ENCODE measurements at places on chromosomes 5 and 9.
A peak's percentile ranks its signal among the peaks of the same experiment; 100 is the strongest.

DNA sequence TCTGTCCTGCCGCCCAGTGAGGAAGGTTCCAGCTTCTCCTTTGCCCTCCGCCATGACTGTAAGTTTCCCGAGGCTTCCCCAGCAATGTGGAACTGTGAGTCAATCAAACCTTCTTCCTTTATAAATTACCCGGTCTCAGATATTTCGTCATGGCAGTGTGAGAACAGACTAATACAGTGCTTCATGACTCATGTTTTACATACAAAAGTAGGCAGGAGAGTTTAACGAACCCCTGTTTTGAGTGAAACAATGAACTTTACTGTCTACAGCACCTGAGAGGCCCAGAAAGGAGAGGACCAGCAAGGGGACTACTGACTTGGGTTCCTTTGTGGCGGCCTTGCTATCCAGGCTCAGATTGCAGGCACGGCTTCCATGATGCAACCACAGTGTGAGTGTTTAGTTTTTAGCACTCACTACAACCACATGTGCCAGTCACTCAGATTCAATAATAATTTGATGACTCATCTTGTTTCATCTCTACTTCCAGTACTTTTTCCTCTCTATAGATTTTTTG, 139.1 kb upstream of the CLINT1 start:
- no peak for DNase-seq

- DNase-seq: no peak
These were observed 467.6 kb upstream of the ZNF608 start for GRCh38 chr5:125214080-125214479.

DNA sequence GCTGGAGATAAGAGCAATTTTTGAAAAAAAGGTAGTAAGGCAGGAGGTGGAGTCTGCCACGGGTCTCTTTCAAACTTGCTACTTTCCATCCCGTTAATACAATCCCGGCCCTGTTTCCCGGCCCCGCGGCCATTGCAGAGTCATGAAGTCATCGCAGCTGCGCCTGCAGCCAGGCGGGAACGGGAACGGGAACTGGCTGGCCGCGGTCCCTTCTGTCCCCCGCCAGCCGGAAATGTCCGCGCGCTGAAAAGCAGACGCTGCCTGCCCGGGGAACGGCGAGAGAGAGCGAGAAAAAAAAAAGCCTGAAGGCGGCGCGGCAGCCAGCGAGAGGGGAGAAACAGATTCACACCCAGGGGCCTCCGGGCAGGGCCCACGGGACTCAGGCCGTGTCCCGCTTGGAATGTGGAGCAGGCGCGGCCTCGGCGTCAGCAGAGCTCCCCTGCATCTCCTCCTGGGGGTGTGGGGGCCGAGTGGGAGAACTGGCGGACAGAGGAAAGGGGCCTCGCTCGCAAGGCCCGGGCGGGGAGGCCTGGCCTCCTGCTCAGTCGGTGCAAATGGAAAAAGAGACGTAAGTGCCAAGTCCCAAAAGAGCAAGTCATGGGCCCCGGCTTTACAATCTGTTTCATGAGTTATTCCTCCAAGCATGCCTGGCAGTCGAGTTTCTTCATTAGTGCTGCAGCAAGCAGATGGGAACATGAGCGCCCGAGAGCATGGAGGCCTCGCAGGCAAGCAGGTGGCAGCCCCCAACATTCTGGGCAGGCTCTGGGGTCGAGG, 201.2 kb upstream of the GAS1 start:
- DNase-seq: no peak

DNA sequence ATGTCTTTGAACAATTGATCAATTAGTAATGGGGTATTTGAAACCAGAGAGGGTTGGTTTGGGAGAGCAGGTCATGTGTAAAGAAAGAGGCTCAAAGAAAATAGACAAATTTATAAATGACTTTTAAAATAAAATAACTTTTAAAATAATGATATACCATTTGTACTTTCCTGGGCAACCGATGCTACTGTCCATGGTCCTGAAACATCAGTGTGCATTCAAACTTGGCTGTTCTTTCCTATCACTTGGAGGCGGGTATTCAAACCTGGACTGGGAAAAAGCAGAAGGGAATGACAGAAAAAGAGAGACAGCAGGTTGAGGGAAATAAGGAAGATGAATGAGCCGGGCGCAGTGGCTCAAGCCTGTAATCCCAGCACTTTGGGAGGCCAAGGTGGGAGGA, 1446.4 kb upstream of the WWC1 start:
- DNase-seq: no peak

DNA sequence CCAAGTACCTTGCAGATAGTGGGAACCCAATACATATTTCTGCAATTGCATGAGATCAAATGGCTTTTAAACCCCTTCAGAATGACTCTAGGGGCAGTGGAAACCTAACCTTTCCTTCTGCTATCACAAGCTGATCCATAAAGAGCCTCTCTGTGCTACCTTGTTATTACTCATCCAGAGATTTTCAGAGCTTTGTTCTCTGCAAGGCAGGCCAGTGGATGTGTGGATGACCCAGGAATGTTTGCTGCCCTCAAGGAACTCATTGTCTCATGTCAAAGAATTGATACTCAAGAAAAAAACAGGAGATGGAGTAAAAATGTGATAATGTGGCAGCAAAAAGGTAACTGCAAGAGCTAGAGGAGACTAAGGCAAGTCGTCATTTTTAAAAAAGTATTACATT, 164.1 kb downstream of the HMHB1 start:
- no peak for DNase-seq

DNA sequence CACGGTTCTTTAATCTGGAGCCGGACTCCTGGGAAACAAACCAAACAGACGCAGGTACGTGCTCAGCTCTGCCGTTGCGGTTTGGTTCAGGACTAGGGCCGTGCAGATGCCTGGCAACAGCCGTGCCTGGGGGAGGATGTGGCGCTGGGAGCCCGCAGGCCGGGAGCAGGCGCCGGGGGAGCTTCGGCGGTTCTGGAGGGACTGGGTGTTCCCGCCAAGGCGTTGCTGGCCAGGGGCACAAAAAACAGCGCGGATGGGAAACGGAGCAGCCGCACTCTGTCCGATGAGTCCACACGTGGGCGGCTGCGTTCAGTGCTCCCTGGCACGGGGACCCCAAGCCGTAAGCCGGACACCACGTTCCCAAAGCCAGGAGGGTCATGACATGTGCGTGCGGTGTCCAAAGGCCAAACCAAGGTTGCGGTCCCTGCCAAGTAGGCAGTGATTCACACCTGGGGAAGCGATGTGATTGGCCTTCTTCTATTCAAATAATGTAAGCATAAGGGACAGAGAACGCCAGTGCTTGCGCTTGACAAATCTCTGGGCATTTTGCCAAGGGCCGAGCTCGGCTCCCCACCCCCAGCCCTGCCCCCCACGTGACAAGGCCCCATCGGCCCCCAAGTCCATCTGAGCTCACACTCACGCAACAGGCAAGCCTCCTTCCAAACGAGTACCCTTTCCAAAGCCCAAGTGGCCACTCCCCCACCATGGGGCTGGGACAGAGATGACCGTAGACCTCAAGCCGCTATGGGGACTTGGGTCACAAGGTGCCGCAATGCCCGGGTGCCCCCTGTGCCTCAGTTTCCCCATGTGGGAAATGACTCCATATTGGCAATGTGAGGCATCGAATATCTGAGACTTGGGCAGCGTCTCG, 49.7 kb upstream of the NKD2 start:
- DNase-seq: no peak

- no peak for DNase-seq
These were observed 22.3 kb upstream of the LMNB1 start for GRCh38 chr5:126754609-126755008.

DNA sequence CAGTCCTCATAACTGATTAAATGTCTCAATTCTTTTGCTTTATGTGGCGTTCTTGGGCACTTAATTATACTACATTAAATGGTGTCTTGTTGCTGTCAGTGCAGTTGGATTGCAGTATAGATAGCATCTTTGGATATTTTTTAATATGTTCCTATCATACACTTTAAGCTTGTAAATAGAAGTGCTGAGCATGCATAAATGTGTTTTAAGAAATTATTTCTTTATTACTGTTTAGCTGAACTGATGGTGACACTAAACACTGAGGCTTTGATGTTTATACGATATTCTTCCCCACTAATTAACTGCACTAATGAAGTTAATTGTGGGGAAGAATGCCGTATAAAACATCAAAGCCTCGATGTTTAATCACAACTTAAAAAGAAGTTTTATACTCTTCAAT, 116.6 kb downstream of the TLE4 start:
- DNase-seq: no peak

DNA sequence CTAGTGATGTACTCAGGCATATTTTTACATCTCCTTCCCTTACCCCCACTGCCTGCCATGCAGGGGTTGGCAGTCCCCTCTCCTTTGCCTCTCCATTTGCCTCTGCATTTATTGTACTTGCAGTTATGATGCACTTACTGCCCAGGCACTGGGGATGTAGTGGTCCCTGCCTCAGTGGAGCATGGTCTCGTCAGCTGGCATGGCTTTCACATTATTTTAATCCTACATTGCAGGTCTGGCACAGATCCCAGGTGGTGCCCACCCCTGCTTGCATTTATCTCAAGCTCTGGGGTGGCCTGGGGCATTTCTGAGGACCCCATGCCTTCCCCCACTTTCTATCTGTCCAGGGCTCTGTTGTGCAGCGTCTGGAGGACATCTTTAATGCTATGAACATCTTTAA, 23.2 kb upstream of the PITX1 start:
- no peak for DNase-seq

- DNase-seq: no peak
These were observed 478.1 kb upstream of the NMUR2 start for GRCh38 chr5:152883066-152883775.

DNA sequence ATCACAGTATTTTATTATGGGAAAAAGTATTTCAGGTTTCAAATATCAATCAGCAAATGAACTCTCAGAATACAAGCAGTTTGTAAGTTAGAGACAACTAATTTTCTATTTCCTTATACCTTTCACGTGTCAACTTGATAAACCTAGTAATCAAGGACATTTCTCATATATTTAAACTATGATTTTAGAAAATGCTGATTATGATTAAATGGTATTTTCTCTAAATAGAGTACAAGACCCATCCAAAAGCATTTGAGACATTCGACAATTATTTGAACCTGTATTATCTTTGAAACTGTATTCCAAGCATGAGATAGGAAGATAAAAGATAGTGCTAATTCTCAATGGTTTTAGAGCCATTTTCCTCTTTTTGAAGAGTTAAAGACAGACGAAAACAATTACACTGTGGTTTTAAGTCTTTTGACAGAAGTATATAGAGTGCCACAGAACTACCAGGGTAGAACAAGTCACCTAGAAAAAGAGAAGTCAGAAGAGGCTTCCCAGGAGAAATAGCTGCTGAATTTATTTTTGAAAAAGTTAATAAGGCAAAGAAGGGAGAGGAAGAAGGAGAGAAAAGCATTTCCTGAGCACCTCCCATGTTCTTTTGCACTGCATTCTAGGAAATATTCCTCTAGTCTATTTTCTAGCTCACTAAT, 5.6 kb downstream of the MEIKIN start:
- no peak for DNase-seq

DNA sequence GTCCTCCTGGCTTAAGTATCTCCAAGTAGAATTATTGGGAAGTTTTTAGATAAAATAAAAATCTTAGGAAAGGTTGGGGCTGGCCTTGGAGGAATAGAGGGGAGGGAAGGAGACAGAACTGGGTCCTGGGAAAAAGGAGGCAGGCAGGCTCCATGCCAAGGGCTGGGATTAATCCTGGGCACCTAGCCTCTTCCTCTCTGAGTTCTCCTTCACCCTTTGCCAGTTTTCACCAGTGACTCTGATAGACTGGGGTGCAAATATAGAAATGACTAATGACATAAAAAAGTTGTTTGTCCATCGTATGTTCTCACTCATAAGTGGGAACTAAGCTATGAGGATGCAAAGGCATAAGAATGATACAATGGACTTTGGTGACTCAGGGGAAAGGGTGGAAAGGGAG, 81.9 kb downstream of the RMI1 start:
- no peak for DNase-seq

- DNase-seq: no peak
These were observed 211.3 kb upstream of the HAPLN1 start for GRCh38 chr5:83931969-83932368.

DNA sequence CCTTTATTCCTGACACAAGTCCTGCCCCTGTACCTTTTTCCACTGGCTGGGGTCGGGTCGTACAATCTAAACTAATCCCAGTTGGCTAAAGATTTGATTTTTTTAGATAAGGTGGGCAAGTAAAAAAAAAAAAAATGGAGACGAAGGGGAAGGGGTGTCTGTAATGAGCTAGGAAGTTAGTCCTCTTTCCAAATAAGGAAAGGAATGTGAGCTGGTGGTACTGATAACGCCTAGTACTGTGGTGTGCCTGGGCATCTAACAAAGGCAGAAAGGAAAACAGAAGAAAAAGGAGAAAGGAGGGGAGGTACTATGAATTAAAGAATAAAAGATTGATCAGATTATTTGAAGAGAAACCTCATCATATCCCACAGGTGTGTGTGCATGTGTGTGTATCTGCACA, 21.3 kb downstream of the PRDM9 start:
- no peak for DNase-seq

GRCh38 chr9:18447541-18447940, 26.4 kb upstream of the ADAMTSL1 start:
- no peak for DNase-seq

- no peak for DNase-seq
These were observed 132.9 kb upstream of the ICE1 start for GRCh38 chr5:5289537-5289936.

DNA sequence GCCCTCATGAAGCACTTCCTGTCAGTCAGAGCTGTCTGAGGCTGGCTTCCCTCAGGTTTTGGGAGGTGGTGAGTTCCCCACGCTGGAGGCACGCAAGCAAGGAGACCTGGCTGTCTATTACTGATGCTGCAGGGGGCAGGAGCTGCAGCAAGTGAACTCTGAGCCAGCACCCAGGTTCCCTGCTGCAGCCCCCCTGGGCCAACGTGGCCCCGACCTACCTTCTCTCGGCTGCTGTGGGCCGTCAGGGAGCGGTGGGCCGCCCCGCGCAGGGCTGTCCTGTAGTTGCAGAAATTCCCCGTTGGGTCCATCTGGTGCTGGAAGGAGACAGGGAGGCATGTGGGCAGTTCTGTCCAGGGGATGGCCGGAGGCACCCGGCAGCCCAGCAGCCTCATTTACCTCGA, 46.8 kb upstream of the RNF130 start:
- DNase-seq: no peak

GRCh38 chr5:35319333-35320002, 89.2 kb upstream of the PRLR start:
- DNase-seq: peak; percentile 90

GRCh38 chr5:148107608-148108007, 43.8 kb downstream of the SPINK5 start:
- no peak for DNase-seq

- no peak for DNase-seq
These were observed 27.1 kb downstream of the ARPC5L start for GRCh38 chr9:124889006-124889405.

GRCh38 chr9:130262771-130263170, 2.8 kb upstream of the HMCN2 start:
- no peak for DNase-seq

DNA sequence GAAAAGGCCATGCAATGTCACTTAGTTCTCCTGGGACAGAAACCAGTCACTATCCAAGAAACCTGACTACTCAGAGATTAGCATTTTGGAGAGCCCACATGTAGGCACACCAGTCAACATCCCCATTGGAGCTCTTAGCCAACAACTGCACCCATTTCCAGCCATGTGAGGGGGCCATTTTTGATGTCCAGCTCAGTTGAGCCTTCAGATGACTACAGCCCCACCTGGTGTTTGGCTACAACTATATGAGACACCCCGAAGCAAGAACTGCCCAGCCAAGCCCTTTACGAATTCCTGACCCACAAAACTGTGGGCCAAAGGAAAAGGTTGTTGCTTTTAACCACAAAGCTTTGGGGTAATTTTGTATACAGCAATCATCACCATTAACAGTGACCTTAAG, 300.1 kb downstream of the ASTN2 start:
- no peak for DNase-seq

Data from activated CD4-positive, alpha-beta T cell treated with anti-CD3 and anti-CD28 coated beads, Interleukin-10, Interleukin-2, amounts not matched to agents 100 ng/mL and 50 ng/mL, durations not matched to agents 16 hours and 8 hours (primary cell).